GOT3 (cell line): ENCODE measurements at places on chromosomes 4 and X.

DNA sequence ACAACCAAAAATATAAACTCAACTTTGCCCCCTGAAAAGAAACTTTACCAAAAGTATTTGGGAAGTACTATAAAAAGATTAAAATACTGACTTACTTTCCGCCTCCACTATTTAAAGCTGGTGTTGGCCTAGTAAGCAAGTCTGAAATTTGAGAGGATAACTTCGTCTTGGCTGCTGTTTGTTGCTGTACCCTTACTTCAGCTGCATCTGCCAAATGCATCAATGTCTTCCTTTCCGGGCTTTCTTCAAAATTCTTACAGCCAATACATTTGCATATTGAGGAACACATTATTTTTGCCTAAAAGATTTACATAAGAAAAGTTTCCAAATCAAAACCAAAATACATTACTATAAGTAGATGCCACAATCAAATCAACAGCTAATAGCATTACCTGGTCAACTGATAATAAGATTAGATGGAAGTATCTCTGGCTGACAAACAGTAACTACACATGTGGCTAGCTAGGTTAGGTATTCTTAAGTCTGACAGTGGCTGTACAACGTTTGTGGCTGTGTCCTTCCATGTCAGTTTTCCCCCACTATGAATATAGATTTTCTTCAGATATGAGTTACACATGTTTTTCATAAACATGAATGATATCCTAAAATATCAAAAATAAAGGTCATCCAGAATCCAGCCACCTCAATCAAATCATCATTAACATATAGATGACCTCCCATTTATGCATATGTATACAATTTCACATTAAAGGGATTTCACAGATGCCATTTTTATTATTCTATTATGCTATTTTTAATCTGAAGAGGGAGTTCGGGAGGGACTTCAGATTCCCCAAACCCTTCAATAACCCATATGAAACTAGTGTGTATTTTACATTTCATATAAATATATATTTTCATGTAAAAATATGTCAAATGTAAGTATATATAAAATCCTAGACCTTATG lies 30.6 kb downstream of the THAP9 start:
- no peak for DNase-seq

- DNase-seq: no peak
Measured at GRCh38 chrX:29453333-29453732, 762.0 kb upstream of the MAGEB2 start.

GRCh38 chrX:71241301-71241700 lies 12.6 kb downstream of the ZMYM3 start:
- no peak for DNase-seq

- DNase-seq: no peak
Measured at GRCh38 chr4:61994036-61994435, 793.9 kb downstream of the ADGRL3 start.

DNA sequence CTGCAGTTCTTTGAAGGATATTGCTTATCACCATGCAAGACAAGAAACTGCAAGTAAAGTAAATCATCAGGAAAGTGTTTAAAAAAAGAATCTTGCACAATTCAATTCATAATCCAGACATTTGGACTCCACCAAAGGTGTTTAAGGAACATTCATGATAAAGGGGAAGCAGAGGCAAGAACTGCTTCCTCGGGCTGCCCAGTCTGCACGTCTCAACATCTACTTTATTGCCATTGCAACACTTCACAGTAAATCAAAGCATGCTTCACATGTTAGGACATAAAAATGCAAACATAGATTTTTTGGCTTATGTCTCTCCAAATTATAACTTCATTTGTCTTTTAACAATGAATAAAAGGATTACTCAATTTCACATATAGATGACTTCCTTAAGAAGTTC lies 42.5 kb downstream of the MID1 start:
- no peak for DNase-seq

- DNase-seq: no peak
Measured at GRCh38 chr4:100312615-100313350, 122.5 kb upstream of the DDIT4L start.

- DNase-seq: no peak
Measured at GRCh38 chr4:80751200-80751599, 279.3 kb upstream of the BMP3 start.

DNA sequence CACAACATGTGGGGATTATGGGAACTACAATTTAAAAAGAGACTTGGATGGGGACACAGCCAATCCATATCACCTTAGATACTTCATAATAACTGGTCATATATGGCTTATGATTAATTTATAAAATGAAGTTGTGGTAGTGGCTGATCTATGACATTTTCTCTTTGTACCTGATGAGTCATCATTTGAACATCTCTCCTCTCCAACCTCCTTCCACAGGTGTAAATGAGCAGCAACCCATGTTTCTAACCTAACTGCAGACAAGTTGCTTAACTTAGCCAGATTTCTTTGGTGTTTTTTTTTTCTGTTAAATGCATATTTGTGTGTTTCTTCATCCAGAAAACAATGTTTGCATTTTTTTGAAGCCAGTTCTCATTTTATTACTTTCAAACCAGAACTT lies 42.6 kb downstream of the SPANXA2 start:
- DNase-seq: no peak

GRCh38 chr4:149972407-149972806 lies 105.8 kb upstream of the DCLK2 start:
- DNase-seq: no peak

DNA sequence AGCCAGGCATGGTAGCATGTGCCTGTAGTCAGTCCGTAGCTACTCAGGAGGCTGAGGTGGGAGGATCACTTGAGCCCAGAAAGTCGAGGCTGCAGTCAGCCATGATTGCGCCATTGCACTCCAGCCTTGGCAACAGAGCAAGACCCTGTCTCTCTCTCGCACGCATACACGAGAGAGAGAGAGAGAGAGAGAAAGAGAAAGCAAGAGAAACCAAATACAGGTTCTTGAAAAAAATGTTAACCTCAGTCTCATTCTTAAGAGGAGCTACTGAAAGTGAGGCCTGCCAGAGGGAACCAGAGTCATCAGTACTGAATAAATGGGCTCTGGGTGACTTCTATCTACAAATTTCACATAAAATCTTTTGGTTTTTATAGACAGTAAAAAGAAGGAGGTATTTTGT lies 42.9 kb downstream of the KIAA0232 start:
- DNase-seq: no peak

DNA sequence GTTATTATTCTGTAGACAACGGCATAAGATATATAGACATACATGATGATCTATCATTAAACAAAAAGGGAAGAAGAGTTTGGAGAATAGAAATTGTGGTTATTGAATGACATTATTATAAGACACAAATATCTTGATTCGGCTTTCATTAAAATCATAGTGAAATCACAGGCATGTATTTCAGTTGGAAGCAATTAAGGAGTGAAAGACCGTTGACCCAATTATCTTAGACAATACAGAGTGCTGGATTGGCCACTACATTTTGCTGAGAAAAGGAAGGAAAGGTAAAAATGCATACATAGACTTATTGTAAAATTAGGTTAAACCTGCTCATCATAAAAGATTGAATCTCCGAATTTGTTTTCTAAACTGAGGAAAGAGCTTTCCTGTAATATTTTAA lies 209.8 kb downstream of the KCNIP4 start:
- no peak for DNase-seq

DNA sequence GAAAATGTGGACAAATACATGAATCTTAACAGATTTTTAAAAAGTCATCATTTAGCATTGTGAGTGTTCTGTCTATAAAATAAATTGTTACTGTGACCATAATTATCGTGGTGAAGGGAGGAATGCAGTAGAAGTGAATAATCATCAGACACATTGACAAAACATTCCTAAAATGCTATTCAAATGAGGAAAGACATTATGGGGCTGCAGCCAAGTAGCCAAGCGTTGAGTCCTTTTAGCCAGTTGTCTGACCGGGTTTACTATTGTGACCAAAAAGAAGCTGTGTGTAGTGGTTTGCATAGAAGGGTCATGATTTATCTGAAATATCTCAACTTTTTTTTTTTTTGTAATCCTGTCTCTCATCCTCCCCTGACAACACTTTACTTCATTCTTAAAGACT lies 19.5 kb downstream of the WWC2 start:
- DNase-seq: no peak

GRCh38 chr4:78299565-78299972 lies 242.4 kb downstream of the FRAS1 start:
- DNase-seq: no peak

DNA sequence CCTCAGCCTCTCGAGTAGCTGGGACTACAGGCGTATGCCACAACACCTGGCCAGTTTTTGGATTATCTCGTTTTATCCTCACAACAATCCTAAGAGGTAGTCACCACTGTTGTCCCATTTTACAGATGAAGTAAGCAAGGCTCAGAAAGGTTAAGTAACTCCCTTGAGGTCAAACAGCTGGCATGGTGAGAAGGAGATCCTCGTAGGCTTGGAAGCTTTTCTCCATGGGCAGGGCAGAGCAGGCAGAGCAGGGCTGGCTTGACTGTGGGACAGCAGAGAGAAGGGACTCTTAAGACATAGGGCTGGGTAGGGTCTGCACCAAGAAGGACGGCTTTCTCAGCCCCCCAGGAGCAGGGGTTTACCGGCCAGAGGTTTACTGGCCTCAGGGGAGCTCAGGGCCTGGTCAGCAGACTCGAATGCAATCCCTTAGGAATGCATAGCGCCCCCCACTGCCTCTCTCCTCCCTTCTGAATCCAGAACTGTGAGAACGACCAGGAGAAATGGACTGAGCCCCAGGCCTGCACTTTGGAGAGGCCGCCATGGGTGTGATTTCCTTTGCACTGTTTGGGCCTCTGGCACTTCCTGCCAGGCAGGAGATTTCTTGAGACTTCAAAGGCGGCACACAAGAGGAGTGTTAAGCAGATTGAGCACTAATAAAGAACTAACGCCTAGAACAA lies 14.0 kb upstream of the CDKN2AIP start:
- no peak for DNase-seq

DNA sequence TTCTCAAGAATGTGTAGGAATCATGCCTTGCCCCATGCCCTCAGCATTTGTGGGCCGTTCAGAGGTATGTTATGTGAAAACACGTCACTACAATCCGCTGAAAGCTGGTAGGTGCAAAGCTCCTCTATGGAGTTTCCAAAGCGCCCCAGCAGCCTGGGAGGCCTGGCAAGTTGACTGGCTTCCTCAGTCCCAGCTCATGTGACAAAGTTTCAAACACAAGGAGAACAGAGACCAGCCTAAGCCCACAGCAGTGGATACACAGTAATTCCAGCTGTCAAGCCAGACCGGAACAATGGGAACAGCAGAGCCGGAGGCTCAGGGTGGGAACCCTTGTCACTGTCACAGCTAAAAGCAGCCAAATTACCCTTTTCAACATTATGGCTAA lies 33.5 kb downstream of the NAT8L start:
- no peak for DNase-seq

GRCh38 chr4:150863456-150863855 lies 151.6 kb downstream of the LRBA start:
- no peak for DNase-seq

DNA sequence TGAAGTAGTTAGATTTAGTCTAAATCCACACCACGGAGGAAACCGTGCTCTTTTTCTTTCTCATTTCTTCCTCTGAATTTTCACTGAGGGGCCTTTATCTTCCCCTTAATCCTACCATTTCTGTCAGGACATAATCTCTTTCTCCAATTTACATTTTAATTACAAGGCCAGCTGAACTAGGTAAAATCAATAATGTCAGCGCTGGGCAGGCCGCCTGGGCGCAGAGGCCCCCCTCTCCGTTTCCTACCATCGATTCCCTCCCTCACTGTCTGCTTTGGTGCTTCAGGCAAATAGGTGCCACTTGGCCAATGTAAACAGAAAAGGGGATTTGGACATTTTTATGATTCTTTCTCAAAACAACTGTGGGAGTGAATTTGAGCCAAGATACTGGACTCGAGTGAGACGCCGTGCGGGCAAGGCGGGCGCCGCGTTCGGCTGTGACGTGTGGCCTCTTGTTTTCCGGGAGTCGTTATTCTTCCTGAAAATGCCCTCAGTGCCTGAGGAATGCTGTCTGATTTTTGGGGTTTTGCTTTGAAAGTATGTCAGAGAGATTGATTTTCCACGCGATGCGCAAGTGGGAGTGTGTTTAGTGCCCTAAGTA lies 22.6 kb downstream of the UVSSA start:
- DNase-seq: no peak

DNA sequence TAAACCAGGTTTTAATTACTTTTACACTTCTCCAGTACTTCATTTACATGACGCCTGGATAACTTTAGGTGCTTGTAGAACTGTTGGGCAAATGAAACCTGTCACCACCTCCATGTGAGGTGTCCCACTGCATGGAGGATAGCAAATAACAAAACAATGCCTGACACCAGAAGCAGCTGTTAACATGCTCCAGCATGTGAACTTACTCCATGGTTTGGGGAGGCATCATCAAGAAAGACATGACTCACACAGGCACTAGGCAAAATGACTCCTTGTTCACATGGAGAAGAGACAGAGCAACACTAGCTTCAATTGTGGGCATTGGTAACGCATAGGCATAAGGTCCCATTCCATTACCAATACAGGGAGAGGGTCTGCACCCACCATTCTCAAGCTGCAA lies 198.1 kb upstream of the F9 start:
- DNase-seq: no peak

GRCh38 chr4:35461931-35462659 lies 782.2 kb downstream of the ARAP2 start:
- DNase-seq: no peak

GRCh38 chr4:1196421-1197183 lies 24.2 kb upstream of the SPON2 start:
- no peak for DNase-seq

- no peak for DNase-seq
Measured at GRCh38 chrX:77431227-77431626, 16.0 kb upstream of the FGF16 start.

- no peak for DNase-seq
Measured at GRCh38 chr4:86530183-86530582, 63.9 kb upstream of the PTPN13 start.

DNA sequence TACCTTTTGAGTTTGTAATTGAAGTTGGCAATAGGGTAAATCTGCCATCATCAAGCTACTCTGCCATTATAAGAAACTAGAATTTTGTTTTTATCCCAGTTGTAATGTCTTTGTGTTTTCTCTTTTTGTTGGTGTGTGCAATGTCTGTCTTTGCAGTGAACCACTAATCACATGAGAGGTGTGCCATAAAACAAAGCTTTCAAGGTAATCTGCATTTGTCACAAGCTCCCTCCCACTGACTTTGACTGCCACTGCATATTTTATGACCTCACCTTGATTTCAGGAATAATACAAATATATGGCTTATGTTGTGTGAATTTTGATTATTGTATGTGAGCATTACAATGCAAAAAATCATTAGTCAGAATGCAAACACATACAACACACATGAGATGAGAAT lies 9.0 kb upstream of the GBA3 start:
- no peak for DNase-seq

DNA sequence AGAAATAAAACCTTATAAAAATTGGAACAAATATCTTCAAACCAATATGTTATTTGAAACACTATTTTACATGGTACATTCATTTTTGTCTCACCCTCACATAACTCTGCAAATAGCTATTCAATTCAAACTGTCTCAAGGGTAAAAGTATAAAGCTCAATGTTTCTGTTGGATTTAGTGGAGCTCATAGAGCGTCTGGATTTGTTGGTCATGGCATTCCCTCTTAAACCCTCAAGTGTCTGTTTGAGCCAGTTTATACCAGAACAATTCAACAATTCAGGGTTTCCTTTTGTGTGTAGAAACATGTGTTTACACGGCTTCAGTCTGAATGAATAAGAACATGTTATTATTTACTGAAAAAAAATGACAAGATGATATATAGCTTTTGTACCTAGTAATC lies 161.6 kb downstream of the PCDH18 start:
- DNase-seq: no peak
